ENCODE measurements at places on chromosomes 3 and 15. TPM values are rescaled to one million over a fixed set of nuclear protein-coding genes. Genes with fewer than 3 reads are reported as not detected.

Gene LRRN1
- 18.2 TPM for total RNA-seq

Gene CHRNB4
- 0.53 TPM for total RNA-seq

Gene SLC2A2
- total RNA-seq, result not detected

Gene LOXL1
- 56.2 TPM for total RNA-seq

Gene ARL14
- 5.2 TPM for total RNA-seq

Gene PAK6
- total RNA-seq, result 2.0 TPM

Gene RHCG
- 0.16 TPM for total RNA-seq

Gene GOLGA6B
- total RNA-seq, result 0.26 TPM

Gene SOX2
- 3.8 TPM for total RNA-seq

Gene SRP14
- total RNA-seq, result 115 TPM

Gene CAMP
- not detected for total RNA-seq

Gene ERICH6
- total RNA-seq, result 0.21 TPM

Gene MKRN3
- total RNA-seq, result 0.95 TPM

Gene GPR160
- total RNA-seq, result 25.9 TPM

Gene QTRT2
- total RNA-seq, result 37.5 TPM

Gene SHF
- 11.4 TPM for total RNA-seq

Gene RASL12
- total RNA-seq, result 54.6 TPM

Gene ISLR
- 110 TPM for total RNA-seq

Gene SCN11A
- total RNA-seq, result 11.8 TPM

Gene C3orf62
- 6.0 TPM for total RNA-seq

Gene TRPM1
- total RNA-seq, result not detected

Gene LYZL4
- not detected for total RNA-seq

Gene AADAC
- 0.69 TPM for total RNA-seq

Gene SIDT1
- total RNA-seq, result 25.7 TPM

Gene WNT7A
- total RNA-seq, result not detected

Gene SEMA3G
- total RNA-seq, result 7.6 TPM

Gene IGSF11
- total RNA-seq, result 3.5 TPM

Gene HES1
- 71.2 TPM for total RNA-seq

Gene DNASE1L3
- 3.5 TPM for total RNA-seq

Gene WDR72
- total RNA-seq, result 0.16 TPM

Gene CYP19A1
- 0.69 TPM for total RNA-seq

Gene GAP43
- total RNA-seq, result 9.7 TPM

Gene GREM1
- 8.7 TPM for total RNA-seq

Gene NEK10
- 7.5 TPM for total RNA-seq

Gene EXD1
- not detected for total RNA-seq

Gene CRYGS
- total RNA-seq, result 2.7 TPM

Gene ZBED2
- total RNA-seq, result not detected

Gene KCNMB3
- total RNA-seq, result 6.6 TPM

Gene NDN
- 72.3 TPM for total RNA-seq

Gene AEN
- 5.4 TPM for total RNA-seq

Gene RTP4
- 2.5 TPM for total RNA-seq

Gene GRIP2
- total RNA-seq, result 6.9 TPM
